ENCODE measurements at places on chromosomes 2 and 18. TPM values are rescaled to one million over a fixed set of nuclear protein-coding genes. Genes with fewer than 3 reads are reported as not detected.

- no peak for DNase-seq
- H3K36me3 ChIP-seq = no peaks in the 10 kb centered on the region
- no peak overlapping the region for H3K4me3 ChIP-seq
- H3K4me1 ChIP-seq = no peaks in the 10 kb centered on the region
Observed at GRCh38 chr2:41668529-41668928, 379.3 kb upstream of the PKDCC start.

DNA sequence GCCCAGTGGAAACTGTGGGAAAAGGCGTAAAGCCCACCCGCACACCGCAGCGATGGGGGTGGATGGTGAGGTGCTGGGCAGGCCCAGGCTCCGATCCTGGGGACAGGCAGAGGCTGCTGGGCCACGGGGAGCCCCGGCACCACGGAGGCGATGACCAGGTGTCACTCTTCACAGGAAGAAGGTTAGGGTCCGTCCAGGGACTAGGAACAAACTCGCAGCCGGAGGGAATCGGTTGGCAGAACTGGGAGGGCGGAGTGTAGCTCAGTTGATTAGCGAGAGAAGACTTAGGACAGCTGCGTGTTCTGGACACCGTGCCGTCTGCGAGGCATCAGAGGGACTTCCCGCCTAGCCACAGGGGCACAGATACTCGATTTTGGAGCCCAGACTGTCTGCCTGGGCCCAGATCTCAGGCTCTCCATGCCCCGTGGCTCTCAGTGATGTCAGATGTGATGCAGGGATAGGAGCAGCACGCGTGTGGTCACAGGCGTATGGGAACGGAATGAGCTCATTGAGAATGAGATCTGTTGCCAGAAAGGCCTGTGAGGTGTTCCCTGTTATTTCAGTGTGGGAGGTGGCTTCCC is 16.1 kb upstream of the ALLC start:
- no peak overlapping the region for H3K27ac ChIP-seq
- H3K4me1 ChIP-seq = peaks cover 28% of the 10 kb centered on the region
- peaks cover 85% of the 10 kb centered on the region for H3K27me3 ChIP-seq
- no peaks in the 10 kb centered on the region for H3K36me3 ChIP-seq

DNA sequence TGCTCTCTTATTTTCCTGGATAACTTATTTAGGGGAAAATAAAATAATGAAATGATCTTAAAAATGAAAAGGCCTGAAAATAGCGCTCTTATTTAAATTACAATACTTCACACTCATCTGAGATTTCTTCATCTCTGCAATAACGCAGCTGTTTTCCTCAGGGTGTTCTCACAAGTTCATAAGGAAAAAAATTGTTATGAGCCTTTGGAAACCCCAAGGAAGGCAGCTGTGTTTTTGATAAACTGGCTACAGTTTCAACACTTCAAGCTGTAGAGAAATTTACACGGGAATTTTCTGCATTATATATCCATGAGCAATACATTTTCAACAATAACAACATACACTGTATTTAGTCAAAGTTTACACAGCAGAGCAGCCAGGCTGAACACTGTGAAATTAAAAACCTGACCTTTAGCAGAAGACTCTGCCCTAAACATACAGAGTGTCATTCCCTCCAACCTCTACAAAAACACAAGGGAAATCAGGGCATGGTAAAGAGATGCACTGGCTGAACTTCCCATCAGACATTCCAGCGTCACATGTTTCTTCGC is 959.6 kb downstream of the SLC4A3 start:
- no peak overlapping the region for H3K27ac ChIP-seq
- no peak for DNase-seq
- H3K4me1 ChIP-seq = no peaks in the 10 kb centered on the region
- H3K36me3 ChIP-seq = no peaks in the 10 kb centered on the region

GRCh38 chr18:41923446-41923845 is 31.6 kb upstream of the PIK3C3 start:
- H3K4me3 ChIP-seq = no peak overlapping the region
- no peaks in the 10 kb centered on the region for H3K4me1 ChIP-seq
- no peaks in the 10 kb centered on the region for H3K27me3 ChIP-seq
- H3K27ac ChIP-seq = no peak overlapping the region

- no peak overlapping the region for H3K27ac ChIP-seq
- peaks cover 3% of the 10 kb centered on the region for H3K4me1 ChIP-seq
- no peaks in the 10 kb centered on the region for H3K36me3 ChIP-seq
- no peaks in the 10 kb centered on the region for H3K27me3 ChIP-seq
- no peak for DNase-seq
Observed at GRCh38 chr2:218865396-218865795, 5.8 kb downstream of the WNT6 start.

DCDC2C gene
- polyA plus RNA-seq = not detected

AFF3 gene
- not detected for polyA plus RNA-seq

MOGAT1 gene
- polyA plus RNA-seq = not detected

GRCh38 chr2:176297067-176297466 is 27.8 kb downstream of the MTX2 start:
- no peaks in the 10 kb centered on the region for H3K4me1 ChIP-seq
- no peak for DNase-seq
- no peak overlapping the region for H3K27ac ChIP-seq
- no peak overlapping the region for H3K4me3 ChIP-seq

DNA sequence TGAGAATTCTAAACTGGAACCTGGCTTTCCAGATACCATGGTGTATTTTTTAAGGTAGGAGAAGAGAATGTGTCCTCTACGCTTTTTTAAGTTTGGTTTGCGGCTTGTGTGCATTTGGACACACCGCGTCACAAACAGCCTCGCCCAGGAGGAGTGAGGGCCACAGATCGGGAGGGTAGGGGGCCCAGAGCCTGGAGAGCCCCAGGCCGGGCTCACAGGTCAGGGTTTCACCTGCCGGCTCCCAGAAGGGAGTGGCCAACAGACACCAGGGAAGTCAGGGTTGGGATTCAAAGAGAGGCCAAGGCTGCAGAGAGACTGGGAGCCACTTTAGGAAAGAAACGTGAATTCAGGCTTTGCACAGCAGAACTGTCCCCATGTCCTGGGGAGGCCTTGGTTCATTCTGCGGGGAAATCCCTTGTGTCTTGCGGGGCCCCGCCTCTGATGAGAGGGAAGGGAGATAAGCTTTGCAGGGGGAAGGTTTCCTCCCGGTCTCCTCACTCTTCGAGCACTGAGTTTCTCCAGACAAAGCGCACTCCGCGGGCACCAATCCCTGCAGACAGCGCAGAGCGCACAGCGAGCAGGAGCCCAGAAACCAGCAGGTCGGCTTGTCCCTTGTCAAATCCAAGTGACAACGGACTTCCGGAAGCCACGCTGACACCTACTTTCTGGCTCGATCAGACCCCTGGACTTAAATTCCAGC is 2.0 kb upstream of the TUBB6 start:
- peaks cover 16% of the 10 kb centered on the region for H3K36me3 ChIP-seq
- no peak overlapping the region for H3K4me3 ChIP-seq
- H3K27ac ChIP-seq = peak overlapping the region; percentile 31
- no peak for DNase-seq
